Omental fat pad (tissue), 4 donors: ENCODE measurements at places on chromosomes 16 and 17. TPM values are rescaled to one million over a fixed set of nuclear protein-coding genes. Genes with fewer than 3 reads are reported as not detected.

- no peak for DNase-seq
These were observed 54.9 kb downstream of the ABCC1 start for GRCh38 chr16:16004314-16004749.

DNA sequence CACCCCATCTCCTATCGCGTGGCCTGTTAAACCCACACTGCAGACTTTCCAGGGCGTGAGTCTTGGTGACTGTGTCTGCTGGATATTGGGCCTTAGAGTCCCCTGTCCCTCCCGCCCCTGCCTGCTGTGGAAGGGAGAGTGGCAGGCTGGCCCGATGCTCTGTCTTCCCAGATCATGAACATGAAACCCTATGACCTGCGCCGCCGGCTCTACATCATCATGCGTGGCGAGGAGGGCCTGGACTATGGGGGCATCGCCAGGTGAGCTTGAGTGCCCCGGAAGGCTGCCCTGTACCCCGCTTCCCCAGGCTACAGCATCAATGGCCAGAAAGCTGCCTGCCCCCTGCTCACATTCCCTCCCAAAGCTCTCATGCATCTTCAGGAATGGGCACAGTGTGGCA lies 19.5 kb upstream of the CLEC18A start:
- DNase-seq = no peak

DNA sequence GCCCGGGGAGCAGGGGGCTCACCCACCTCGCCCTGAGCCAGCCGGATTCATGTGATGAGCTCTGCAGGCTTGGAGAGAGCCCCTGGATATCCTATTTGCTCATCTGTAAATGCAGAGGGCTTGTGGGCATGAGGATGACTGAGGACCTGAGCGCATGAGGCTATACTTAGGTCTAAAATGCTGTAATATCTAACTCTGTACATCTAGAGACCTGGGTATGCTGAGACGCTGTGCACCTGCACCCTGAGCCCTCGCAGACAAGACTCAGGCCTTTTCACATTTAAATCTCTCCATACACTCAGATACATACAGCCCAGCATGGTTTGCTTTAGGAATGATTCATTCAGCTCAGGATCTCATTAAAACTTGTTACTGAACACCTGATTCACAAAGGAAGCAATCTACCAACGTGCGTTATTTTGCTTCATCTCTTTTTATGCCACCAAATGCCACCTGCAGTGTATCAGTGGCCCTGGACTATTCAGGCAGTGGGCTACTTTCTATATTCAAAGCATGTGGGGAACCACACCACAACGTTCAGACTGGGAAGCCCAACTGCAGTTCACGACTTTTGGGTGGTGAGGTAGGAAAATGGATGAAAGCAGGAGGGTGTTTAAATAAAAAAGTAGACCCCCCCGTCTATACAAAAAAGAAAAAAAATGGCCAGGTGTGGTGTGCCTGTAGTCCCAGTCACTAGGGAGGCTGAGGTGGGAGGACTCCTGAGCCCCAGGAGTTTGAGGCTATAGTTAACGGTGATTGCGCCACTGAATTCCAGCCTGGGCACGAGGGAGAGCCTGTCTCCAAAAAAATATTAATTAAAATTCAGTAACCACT lies 12.0 kb downstream of the USP7 start:
- DNase-seq = no peak

GRCh38 chr17:17303010-17303846 lies at the start of gene NT5M:
Gene NT5M (plus strand): TSS chr17:17303373. CDS start chr17:17303551, 178 bp downstream.
- DNase-seq = peak; percentile 35

- DNase-seq = no peak
These were observed 156.1 kb upstream of the CDH13 start for GRCh38 chr16:82470620-82471152.

CIITA gene
- 8.7 TPM for total RNA-seq

DHODH gene
- 10.7 TPM for total RNA-seq
